Stimulated activated CD8-positive, alpha-beta memory T cell treated with anti-CD3 and anti-CD28 coated beads, Interleukin-15, amount 100 ng/mL, for 48 hours (primary cell): ENCODE measurements at places on chromosomes 3 and 15.

GRCh38 chr3:12393894-12394293, 90.4 kb upstream of the TSEN2 start:
- no peak for DNase-seq

- DNase-seq = no peak
These were observed 96.6 kb downstream of the DNAJB8 start for GRCh38 chr3:128369881-128370642.

DNA sequence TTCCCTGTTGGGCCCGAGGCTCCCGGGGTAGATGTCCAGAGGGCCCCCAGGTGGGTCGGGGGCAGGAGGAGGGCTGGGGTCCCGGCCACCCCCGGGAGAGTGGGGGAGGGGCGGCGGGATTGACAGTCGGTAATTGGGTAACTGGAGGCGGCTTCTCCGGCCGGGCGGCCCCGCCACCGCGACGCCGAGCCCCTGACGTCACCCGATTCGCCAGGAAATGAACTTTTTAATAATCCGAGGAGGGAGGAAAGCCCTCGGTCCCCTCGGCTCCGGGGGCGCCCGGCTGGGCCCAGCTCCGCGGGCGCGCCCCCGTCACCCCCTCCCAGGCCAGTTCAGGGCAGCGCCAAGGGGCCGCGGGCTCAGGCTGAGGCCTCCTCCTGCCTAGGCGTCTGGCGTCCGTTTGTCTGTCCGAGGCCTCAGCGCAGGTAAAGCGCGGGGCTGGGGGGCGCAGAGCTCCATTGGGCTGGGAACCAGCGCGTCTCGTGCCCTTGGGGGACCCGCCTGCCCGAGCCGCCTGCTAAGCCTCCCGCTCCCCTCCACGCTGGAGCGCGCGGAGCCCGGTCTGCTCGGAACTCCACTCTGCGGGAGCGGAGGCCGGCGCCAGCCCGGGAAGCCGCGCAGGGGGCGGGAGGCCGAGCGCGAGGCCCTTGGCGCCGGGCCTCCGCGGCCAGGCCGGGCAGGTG, 3.9 kb downstream of the GATA2 start:
- no peak for DNase-seq

DNA sequence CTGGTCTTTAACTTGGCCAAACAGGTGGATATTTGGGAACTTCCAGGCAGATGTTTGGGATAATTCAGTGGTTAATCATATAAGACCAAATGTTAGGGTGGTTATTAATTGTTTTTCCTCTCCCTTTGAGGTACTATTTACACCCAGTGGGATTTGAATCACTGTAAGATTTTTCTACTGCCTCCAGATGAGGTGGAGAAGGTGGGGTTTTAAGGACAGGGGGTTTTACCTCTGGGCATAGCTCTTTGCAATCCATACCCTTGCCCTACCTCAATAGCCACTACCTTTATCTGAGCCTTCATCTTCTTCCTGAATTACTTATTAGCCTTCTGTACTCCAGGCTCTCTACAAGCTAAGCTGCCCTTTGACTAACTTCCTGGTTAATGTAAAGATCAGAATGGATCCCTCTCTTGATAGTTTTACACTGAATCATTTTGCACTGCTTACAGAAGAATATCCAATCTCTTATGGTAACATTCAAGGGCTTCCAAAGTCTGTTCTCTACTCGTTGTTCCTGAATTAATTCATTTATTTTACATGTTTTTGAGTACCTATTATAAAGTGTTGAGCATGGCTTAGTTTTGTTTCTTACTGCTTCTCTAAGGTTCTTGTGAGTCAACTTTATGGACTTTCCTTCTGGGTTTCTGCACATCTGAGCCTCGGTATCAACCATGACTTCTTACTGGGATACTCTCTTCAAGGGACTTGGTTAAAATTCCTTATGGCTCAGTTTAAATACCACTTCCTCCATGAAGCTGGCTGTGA, 331.2 kb upstream of the TBL1XR1 start:
- no peak for DNase-seq

DNA sequence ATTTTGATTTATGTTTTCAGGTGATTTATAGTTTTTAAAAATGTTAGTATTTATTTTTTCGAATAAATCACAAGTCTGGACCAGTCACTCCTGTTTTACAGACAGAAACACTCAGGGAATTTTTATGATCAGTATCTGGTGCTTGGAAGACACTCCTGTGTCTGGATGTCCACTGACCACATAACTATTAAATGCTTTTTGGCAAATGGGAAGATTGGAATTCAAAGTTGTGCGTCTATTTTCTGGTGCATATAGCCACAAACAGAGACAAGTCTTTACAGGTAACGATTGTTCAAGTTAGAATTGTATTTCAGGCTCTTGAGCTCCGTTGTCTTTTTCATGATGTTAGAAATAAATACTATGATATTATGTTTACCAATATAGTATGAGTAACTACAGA, 12.2 kb downstream of the CP start:
- no peak for DNase-seq

DNA sequence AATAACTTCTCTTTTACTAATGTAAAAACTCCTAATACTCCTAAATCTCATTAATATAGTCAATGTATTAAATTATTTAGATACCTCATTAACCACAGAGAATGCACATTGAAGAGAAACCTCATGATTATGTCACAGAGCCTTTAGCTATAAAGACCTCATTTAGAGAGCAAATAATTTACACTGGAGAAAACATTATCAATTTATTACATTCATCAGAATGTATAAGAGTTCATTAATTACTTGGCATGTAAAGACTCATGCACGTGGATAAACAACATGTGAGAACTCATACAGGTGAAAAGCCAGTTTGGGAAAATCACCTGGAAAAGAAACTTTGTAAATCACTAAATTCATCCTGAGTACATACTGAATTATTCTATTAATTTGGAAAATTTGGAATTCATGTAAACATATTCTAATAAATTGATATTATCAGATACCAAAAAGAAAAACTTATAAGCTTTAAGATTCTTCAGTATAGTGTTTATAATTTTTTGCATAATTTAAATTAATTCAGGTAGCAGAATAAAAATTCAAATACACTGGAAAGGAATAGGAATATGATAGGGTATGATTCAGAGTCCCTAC, 22.9 kb upstream of the WNT7A start:
- DNase-seq = no peak

DNA sequence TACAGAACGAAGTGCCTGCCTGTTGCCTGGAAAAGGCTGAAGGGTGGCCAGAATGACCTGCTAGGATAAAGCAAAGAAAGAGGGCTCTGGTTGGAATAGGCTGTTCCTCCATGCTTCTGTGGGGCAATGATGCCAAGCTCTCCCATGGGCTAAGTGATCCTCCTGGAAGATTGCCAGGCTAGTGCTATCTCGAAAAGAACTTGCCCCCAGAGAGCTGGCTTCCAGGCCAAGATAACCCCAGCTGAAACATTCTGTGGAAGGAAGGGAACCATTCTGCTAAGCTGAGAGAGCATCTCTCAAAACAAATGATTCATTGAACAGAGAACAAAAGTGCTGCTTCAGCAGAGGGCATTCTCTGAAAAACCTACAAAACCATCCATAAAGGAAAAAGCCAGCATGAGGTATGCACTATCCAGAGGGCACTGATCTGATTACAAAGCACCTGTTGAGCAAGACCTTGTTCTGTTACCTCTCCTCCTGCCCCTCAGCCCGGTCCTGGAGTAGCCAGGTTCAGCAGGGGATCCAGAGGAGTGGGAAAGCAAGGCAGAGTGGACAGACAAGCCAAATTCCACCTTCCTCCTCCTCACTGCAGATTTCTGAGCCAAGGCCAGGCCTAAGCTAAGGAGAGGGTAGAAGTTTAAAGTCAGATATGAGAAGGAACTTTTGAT, 31.9 kb upstream of the SPRED1 start:
- DNase-seq = no peak

- DNase-seq = no peak
These were observed 50.7 kb downstream of the FNDC3B start for GRCh38 chr3:172090035-172090434.
